ENCODE measurements at places on chromosomes 12 and 14.

- DNase-seq, result no peak
These were observed 103.1 kb downstream of the EML1 start for GRCh38 chr14:99896361-99896760.

- no peak for DNase-seq
These were observed 3.0 kb downstream of the ANKRD9 start for GRCh38 chr14:102506626-102506925.

DNA sequence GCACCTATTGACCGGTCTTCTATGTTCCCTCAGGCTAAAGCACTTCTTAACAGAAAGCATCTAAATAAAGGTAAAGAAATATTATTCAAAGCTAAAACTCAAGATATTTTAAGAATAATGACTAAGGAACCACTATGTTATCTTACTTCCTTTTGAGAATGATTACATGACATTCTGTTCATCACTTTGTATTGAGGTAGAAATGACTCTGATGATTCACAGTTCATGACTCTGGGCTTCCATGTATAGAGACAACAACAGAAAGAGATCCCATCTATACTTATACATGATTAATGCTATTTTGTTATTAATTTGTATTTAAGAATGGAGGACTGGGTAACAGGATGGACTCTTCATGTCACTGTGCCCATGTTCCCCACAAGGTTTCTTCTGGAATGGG, 218.3 kb upstream of the OR4E1 start:
- DNase-seq, result no peak

DNA sequence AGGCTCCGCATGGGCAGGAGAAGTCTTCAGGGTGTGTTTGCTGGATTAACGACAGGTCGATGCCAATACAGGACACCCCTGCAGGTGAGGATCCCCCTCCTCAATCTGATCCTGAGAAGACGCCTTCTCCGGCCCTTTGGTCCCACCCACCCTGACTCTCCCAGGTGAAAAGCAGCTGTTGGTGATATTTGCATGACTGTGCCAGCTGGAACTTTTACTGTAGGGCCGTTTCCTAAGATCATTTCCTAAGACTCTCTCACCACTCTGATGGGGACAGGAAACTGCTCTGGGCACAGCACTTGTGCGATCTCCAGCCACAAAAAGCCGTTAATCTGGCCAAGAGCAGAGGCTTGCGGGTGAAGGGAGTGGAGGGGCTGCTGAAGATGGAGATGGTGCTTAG, 16.8 kb upstream of the EIF5 start:
- DNase-seq, result no peak

GRCh38 chr12:52263761-52264434, 10.5 kb upstream of the KRT86 start:
- no peak for DNase-seq

- DNase-seq, result peak; percentile 20
These were observed 97.9 kb downstream of the RERGL start for GRCh38 chr12:17992002-17992656.

DNA sequence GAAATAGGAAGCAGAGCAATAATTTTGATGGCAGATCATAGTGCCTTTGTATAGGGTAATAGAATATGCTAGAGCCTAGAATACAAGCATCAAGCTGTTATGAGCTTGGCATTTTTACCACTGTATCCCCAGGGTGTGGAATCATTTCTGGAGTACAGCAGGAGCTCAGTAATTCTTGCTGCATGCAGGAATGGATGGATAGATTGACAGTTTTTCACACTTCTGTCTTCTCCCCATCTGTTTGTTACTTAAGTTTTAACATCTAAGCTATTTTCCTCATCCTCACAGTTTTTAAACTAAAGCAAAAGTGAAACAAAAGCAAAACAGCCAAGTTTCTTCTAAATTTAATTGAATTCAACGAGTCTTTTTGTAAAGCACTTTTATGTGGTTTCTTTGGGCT, 32.6 kb downstream of the ALG10 start:
- DNase-seq, result no peak

- no peak for DNase-seq
These were observed 93.7 kb upstream of the USP15 start for GRCh38 chr12:62166525-62166924.

DNA sequence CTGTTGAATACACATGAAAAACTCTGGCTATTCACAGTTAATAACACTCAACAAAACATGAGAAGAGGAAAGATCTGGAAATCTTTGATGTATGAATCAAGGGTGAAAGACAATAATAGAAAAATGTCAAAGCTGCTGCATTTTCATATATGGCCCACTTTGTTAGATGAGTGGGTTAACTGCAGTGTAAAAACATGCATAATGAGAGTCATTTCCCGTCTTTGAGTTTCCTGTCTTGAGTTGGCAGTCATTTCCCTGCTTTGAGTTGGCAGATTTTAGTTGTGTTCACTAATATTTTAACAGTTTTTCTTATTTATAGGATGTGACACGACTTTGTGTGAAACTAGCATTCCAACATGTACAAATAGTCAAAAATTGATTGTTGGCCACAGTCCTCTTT, 87.9 kb upstream of the PTPRQ start:
- DNase-seq, result no peak

- DNase-seq, result no peak
These were observed 2.4 kb upstream of the ADCY4 start for GRCh38 chr14:24337144-24337823.

DNA sequence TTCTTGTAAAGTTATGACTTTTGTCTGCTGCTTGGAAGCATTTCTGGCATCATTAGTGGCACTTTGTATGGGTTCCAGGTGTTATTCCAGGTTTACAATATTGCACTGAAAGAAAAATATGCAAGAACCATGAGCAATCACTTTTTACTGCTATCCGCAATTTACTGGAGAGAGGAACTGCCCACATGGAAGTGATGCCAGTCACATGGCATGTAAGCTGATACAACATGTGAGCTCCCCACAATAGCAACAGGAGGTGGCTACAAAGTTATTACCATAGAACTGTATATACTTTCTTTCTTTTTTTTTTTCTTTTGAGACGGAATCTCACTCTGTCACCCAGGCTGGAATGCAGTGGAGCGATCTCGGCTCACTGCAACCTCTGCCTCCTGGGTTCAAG, 1012.1 kb downstream of the BCL11B start:
- no peak for DNase-seq

- DNase-seq, result no peak
These were observed 322.4 kb downstream of the PDZRN4 start for GRCh38 chr12:41510470-41510869.

- DNase-seq, result no peak
These were observed 59.7 kb upstream of the CCDC196 start for GRCh38 chr14:66426451-66426850.

GRCh38 chr12:113241191-113242025, 20.1 kb downstream of the TPCN1 start:
- no peak for DNase-seq

- no peak for DNase-seq
These were observed 4.1 kb downstream of the SIX6 start for GRCh38 chr14:60512973-60513571.

- no peak for DNase-seq
These were observed 101.0 kb downstream of the SINHCAF start for GRCh38 chr12:31224768-31225448.

DNA sequence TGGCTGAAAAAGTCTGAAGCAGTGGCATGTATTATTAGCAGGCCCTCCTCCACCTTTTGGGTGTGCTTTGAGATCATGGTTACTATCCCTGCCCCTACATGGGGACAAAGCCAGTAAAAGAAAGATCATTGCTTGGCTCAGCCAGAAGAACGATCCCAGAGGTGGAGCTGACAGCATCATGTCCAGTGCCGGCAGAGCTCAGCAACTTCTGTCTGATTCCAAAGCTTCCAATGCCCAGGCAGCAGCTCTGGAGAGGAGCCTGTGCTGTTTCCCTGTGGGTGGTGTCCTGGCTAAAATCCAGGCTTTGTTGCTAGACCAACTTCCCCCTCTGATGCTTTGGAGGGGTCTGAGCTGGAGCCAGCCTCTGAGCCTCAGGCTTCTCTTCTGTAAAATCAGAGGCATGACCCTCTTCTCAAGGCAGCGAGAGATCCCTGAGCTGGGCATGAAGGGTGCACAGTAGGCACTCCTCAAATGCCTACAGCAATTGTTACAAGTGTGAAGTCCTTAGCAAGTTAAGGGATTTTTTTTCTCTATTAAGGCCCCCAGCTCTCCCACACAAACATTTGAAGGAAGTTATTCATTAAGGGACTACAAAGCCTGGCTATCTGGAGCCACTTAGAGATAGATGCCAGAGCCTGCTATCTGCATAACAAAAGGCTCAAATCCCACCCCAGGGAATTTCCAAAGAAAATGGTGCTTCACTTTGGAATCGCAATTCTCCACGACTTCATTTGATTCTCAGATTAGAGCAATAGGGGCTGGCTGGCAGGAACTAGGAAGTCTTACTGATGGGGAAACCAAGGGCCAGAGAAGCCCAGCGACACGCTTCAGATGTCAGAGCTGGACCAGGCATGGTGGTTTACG, 10.9 kb upstream of the GSC start:
- no peak for DNase-seq

DNA sequence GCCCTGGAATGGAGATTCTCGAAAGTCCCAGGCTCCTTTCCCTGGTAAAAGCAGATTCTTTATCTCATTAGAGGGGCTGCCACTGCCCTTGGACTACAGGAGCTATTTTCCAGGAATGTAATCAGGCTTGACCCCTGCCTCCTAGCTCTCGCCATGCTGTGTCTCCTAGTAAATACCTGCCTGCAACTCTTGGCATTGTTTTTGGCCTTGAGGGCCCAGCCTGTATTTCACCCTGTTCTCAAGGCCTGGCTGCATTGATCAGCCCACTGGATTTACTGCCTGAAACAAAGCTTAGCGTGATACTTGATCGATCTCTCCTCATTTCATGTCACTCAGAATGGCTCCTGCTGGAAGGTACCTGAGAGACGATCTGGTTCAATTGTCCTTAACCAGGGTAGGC, 273.7 kb downstream of the CACNA1C start:
- no peak for DNase-seq

- DNase-seq, result no peak
These were observed 1.5 kb downstream of the KNTC1 start for GRCh38 chr12:122528582-122528981.

DNA sequence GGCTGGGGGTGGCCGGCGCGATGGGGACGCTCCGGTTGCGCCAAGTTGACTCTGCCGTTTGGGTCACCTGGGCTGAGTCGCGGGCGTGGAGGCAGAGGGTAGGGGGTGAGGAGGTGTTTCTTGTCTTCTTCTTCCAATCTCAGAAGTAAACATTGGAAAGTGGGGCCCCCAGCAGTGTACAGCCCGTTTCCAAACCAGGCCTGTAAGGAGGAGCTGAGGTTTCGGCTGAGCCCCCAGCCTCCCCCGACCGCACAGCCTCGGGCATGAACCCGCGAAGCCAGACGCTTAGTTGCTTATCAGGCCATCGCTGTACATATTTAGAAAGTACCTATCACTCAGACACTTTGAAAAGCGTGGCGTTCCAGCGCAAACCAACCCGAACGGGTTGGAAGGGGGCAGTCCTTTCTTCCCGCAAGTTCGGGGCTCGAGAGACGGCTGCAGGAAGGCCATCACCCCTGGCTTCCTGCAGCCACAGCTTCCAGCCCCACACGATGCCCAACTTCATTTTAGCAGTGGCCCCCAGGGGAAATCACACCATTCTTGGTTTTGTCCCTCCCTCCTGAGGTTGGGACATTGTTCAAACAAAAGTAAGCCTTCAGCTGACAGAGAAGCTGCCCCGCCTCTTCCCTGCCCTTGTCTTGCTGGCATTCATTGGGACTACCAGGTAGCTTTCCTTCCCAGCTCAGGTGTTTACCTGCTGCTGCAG, 164.1 kb downstream of the ZFP36L1 start:
- peak; percentile 18 for DNase-seq

- no peak for DNase-seq
These were observed 459 bp downstream of the NUAK1 start for GRCh38 chr12:106138357-106138632.

DNA sequence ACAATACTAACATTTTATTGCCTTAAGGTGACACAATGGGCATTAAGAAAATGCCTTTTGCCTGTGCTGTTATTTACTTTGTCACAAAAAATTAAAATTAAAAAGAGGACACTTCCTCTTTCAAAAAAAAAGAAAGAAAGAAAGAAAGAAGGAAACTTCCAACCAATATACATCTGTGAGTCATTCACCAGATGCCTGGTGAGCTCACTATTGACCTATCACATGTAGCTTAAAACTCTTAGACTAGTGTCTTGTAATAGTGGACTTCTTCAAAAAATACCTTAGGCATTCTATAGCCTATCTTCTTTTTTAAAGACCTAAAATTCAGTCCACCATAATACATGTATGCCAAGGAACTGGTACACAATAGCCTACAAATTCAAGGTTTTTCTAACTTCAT, 4.9 kb upstream of the SOX5 start:
- no peak for DNase-seq

GRCh38 chr14:105005329-105005928, 15.5 kb downstream of the CDCA4 start:
- DNase-seq, result no peak

GRCh38 chr12:59182191-59182590, 261.9 kb upstream of the LRIG3 start:
- no peak for DNase-seq

DNA sequence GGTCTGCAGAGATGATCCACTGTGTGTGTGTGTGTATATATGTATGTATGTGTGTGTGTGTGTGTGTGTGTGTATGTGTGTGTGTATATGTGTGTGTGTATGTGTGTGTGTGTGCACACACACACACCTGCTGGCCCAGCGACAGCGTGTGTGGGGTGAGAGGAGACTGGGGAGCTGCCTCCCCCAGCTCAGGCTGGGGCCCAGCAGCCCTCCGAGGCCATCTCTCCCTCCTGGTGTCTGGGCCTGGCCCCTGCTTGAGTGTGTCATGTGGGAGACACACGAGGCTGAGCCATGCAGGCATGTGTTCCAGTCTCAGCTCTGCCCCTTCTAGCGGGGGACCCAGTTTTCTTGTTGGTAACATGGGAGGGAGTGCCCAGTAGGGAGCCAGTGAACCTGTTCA, 10.0 kb upstream of the TNFAIP2 start:
- no peak for DNase-seq

Measured in activated CD4-positive, alpha-beta T cell treated with anti-CD3 and anti-CD28 coated beads, Interleukin-2, amount 10 ng/mL, durations not matched to agents 7 days and 5 days (primary cell).